ENCODE measurements at places on chromosomes 6 and 20.

- DNase-seq = no peak
Measured at GRCh38 chr6:44868335-44868668, 459.8 kb upstream of the RUNX2 start.

- DNase-seq = no peak
Measured at GRCh38 chr20:24459733-24460132, 9.7 kb upstream of the SYNDIG1 start.

DNA sequence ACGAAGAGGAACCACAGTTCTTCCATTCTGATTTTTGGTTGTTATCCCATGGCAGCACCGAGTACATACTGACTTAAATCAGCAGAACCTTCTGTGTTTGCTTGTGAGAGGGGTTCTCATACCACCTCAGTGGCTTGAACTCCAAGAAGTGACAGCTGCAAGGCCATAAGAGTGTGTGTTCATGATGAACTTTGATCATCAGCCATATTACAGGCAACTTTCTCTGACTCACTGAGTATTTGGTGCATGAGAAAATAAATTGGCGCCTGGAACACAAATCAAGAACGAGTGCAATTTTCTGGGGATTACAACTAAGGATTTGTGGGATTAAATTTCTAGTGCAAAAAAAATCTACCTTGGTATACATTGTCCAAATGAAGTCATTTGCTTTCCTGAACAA is 68.9 kb downstream of the CYP39A1 start:
- DNase-seq = no peak

DNA sequence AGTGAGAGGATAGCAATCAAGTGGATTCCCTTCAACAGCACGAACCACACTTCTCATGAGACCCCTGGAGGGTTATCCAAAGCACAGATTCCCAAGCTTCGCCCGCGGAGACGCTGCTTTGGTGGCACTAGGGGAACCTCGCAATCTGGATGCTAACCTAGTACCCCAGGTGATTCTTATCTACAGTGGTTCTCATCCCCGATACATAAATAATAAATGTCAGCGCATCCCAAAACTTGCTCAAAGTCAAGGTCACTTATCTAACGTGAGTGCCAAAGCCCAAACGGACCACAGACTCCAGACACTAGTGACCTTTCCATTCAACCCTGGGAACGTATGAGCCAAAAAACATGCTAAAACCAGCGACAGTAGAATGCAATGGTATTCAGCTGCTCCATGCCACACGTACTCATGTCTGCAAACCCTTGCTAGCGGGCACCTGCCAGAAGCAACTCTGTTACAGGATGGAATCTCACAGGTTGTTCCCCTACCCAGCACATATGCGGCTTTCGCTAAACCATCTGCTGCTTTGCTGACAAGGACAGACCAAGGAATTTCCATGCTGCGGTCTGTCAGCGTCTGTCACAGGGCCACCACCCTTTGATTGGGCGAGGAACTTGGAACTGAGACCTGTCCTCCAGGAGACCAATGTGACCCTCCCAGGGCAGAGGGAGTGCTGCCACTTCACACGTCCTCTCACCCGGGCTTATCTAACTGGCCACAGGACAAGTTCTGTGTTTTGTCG is 16.8 kb downstream of the MYLK4 start:
- DNase-seq = no peak

DNA sequence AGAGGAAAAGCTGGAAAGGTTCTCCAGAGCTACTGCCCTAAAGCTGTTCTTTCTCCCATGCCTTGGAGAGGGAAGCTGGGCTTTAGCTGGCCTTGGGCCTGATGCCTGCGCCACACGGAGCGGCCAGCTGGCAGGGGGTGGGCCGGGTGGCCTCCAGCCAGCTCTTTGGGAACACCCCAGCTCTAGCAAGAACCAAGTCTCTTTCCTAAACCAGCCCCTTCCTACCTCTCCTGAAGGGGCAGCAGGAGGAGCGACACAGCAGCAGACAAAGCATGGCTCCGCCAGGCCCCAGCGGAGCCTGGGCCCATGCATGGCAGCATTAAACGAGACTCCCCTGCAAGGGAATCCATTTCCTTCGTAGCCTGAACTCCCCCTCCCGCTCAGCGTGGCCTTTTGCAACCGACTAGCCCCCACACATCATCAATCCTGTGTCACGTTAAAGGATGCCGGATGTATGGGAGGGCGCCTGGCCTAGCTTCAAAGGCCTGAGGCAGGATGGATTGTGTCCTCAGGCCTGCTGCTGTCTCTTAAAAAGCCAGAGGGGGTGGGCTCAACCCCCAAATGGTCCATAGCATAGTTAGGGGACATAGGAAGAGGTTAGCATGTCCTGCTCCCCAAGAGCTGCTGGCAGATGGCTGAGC is 14.0 kb downstream of the MRPS18A start:
- no peak for DNase-seq

GRCh38 chr6:73290435-73290834 is 27.4 kb upstream of the KHDC1 start:
- DNase-seq = no peak

DNA sequence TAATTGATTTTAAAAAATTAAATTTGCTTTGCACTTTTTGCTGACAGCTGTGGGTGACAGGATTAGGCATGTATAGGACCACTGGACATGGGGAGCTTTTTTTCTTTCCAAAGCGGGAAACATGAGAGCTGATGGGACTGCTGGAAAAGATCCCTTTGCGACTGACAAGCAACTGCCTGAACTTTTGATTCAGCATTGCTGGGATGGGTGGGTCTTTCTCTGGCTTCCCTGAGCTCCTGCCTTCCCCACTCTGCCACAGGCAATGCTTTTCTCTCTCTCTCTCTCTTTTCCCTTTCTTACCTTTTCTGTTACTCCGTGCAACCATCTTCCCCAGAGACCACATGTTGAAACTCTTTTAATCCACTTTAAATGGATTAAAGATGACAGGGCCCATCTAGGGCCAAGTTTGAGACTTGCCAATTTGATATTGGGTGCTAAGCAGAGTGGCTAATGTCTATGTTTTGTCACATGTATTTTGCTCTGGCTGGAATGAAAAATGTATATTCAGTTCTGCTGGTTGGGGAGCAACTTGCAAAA is 33.5 kb upstream of the TPD52L1 start:
- no peak for DNase-seq

GRCh38 chr20:25209911-25210310 is 14.4 kb downstream of the ENTPD6 start:
- no peak for DNase-seq

- DNase-seq = no peak
Measured at GRCh38 chr20:35062478-35062877, 30.1 kb downstream of the TRPC4AP start.

DNA sequence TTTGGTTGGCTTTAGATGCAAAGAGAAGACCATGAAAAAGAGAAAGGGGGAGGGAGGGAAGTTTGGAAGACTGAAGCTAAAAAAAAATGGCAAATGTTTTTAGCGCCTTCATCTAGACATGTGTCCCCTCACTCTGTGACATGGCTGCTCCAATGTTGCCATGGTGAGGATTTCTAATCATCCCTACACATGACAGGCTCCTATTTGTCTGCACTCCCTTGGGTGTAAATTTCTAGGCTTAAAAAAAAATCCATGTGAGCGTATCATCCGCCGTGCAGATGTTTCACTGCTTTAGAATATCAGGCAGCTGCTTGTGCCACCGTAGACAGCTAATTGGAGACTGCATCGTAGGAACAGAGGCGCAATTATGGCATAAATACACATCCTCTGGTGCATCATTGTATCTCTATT is 761.1 kb upstream of the MMS22L start:
- DNase-seq = no peak

DNA sequence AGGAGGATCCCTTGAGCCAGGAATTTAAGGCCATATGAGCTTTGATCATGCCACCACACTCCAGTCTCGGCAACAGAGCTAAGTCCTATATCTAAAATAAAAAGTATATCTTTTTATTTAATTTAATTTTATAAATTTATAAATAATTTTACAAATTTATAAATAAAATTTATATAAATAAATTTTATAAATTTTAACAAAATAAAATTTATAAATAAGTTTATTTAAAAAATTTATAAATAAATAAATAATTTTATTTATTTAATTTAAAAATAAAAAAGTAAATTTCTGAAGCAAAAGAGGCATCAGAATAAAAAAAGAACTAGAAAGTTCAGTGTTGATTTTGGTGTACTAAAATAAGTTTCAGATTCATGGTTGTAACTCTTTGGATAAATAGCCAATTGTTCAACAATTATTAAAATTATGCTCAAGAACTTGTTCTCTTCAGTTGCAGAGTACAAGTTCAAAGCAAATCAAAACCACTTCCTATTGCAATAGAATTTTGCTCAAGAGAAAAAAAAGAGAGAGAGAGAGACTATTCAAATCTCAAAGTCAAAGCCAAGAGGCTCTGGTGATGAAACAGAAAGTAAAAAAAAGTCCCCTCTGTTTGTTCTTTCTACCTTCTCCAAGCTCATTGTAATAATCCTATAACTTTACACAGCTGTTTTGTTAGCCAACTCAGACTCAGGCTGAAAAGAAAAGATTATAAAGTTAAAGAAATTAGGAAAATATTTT is 547.5 kb upstream of the ADGRB3 start:
- DNase-seq = no peak

DNA sequence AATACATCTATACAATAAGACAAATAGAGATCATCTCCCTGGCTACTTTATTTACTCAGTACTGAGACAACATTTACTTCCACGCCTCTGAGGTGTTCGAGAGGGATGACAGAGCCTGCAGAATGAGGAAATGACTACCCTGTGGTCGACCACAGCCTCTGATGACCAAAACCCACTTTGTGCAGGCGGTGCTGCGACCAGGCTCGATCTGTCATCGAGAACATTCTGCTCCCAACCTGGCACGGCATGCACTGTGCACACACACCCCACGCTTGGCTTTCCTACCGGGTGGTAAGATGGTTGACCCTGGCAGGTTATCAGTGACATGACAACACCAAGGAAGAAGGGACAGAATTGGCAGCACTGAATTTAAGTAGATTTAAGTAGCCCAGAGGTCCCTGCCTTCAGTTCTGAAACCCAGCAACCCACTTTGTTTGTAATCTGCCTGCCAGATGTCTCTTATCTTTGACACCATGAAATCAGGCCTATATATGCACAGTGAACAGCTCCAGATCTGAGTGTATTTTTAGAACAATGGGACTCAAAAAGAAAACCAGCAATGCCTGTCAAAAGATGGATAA is 42.6 kb downstream of the TTI1 start:
- DNase-seq = peak; percentile 17

GRCh38 chr20:21557241-21558020 is 43.6 kb upstream of the NKX2-2 start:
- no peak for DNase-seq

DNA sequence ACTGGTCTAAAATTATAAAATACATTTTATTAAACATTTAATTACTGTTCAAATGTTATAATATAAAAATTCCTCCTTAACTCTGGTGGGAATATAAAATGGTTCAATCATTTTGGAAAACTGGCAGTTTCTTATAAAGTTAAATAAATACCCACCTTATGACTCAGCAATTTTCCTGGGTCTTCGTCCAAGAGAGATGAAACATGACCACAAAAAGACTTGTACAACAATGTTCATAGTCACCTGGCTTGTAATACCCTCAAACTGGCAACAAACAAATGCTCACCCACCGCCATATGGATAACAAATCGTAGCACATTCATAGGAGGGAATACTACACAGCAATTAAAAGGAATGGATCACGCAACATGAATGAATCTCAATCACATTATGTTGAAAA is 66.0 kb upstream of the RIN2 start:
- no peak for DNase-seq

DNA sequence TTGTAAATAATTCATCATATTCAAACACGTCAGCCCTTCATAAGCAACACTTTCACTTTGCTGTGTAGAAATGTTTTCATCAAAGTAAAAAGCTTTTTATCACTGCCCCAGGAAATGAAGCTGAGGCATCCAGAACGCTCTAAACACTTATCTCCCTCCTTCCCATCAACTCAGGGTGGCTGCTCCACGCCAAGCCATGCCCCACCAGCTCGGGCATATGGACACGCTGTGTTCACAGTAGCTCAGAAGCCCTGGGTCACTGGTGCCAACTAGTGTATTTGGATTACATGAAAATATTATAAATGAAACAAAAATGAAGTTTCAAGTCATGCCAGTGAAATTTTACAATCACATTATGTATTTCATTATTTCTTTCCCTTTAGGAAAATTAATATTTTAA is 10.3 kb downstream of the PDE10A start:
- DNase-seq = no peak

GRCh38 chr6:127857051-127857637 is 43.7 kb downstream of the THEMIS start:
- no peak for DNase-seq

GRCh38 chr6:22073516-22074198 is 223.2 kb downstream of the PRL start:
- DNase-seq = no peak

- peak; percentile 44 for DNase-seq
Measured at GRCh38 chr6:137811121-137811915, 55.7 kb upstream of the TNFAIP3 start.

- no peak for DNase-seq
Measured at GRCh38 chr6:13526727-13527670, 39.6 kb upstream of the GFOD1 start.

DNA sequence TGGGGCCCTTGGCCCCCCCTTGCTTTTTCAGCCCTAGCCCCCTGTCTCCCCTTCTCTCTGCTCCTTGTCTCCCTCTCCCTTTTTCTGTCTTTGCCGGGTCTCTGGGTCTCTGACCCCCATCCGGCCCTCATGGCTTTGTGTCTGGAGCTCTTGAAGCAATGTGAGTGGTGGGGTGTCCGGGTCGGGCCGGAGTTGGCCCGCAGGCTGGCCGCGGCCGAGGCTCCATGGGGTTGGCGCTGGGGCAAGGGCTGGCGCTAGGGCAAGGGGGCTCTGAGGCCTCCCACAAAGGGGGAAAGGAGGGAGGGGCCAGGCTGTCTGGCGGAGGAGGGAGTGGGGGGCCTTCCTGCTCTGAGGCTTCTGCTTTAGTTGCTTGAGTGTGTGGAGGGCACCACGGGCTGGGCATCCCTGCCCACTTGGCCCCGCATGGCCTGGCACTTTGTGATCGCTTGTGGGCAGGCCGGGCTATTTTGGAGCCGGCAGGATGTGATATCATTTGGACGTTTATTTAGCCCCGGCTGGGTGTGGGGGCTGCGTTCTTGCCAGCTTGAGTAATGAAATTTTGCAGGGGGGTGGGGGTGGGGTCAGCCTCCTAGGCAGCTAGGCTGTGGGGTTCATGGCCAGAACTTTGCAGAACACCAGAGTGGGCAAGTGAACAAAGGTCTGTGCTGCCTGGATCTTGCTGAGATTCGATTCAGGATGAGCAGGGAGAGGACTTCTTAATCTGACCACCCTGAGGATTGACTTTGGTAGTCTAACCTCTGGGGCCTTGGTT is 78.7 kb upstream of the MYL9 start:
- no peak for DNase-seq

GRCh38 chr20:37636212-37636975 is 57.4 kb upstream of the CTNNBL1 start:
- no peak for DNase-seq

- DNase-seq = no peak
Measured at GRCh38 chr6:156449128-156449527, 328.1 kb upstream of the ARID1B start.

DNA sequence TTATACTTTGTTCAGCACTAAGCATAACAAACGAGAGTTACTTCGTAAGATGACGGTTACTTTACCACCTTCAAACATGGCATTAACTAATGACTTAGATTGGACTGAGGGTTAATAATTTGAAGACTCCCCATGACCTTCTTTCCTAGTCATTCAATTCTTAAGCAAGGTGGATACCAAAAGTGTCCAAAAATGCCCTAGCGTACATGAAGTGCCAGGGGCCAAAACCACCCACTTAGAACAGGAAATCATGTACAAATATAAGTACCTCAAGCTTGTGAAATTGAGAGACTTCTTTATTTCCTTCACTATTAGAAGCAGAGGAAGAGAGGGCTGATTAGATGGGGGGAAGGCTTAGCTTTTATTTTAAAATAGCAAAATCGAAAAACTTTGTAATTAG is 166.4 kb downstream of the ATXN1 start:
- no peak for DNase-seq
